ENCODE measurements at places on chromosomes 2 and 18.

GRCh38 chr2:177893880-177894279 is 178.7 kb downstream of the PDE11A start:
- no peak for DNase-seq

DNA sequence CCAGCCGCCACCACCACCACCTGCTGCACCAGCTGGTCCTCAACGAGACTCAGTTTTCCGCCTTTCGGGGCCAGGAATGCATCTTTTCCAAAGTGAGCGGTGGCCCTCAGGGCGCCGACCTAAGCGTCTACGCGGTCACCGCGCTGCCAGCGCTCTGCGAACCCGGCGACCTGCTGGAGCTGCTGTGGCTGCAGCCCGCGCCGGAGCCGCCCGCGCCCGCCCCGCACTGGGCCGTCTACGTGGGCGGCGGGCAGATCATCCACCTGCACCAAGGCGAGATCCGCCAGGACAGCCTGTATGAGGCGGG is 1.6 kb downstream of the LRATD1 start:
- DNase-seq, result no peak

GRCh38 chr2:178479758-178480226 is 465 bp upstream of the PLEKHA3 start:
- no peak for DNase-seq

DNA sequence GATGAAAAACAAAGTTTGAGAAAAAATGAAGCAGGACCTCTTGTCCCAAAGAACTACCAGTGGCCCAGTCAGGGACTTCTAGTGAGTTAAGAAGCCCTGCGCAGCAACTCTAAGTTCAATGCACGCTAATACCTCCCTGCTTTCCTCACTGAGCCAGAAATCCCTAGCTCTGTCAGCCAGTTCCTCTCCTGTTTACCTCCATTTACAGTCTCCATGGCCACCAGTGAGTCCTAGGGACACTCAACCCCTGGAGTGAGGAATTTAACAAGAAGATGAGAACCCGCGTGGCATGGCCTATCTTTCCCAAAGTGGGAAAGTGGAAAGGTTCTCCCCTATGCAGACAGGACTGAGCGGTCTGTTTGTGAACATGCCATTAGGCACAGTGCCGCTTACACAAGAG is 31.0 kb downstream of the MRPL33 start:
- DNase-seq, result no peak

GRCh38 chr2:223740679-223741078 is 96.7 kb downstream of the AP1S3 start:
- DNase-seq, result no peak

GRCh38 chr2:120279708-120280107 is 27.1 kb downstream of the RALB start:
- no peak for DNase-seq

DNA sequence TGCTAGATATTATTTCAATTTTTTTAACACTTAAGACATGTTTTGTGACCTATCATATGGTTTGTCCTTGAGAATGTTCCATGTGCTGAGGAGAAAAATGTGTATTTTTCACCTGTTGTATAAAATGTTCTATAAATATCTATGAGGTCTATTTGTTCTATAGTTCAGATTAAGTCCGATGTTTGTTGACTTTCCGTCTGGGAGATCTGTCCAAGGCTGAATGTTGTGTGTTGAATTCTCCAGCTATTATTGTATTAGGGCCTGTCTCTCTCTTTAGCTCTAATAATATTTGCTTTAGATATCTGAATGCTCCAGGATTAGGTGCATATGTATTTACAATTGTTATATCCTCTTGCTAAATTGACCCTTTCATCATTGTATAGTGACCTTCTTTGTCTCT is 144.1 kb downstream of the NYAP2 start:
- no peak for DNase-seq

DNA sequence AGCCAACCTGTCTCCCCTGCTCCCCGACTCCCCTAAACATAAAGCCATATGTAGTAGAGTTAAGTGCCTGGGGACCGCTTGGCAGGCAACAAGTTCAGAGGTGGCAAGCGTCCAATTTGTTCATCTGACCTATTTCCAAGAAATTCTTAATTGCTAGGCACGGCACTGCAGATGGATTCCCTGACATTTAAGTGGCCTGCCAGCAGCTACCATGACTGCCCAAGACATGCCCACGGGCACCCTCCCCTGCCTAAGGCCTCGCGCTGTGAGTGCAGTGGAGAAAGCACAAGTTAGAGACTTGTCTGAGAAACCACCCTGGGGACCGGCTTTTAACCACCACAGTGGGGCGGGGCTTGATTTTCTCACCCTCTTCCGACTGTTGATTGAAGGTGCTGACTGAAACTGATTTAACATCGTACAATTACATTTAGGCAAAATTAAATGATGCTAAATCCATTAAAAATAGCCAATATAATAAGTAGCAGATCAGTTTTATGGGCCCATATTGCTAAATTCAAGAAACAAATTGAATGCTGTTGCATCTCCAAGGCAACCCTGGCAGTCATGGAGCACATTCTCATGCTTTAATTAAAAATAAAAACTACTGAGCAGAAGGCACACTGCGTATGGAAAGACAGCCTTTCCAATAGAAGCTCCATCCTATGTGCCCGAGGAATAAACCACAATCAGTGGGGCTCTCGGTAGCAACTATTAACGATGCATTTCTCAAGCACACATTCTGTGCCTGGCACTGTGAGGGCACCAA is 163.6 kb upstream of the ACAA2 start:
- no peak for DNase-seq

GRCh38 chr2:107338571-107338970 is 452.6 kb upstream of the ST6GAL2 start:
- no peak for DNase-seq

DNA sequence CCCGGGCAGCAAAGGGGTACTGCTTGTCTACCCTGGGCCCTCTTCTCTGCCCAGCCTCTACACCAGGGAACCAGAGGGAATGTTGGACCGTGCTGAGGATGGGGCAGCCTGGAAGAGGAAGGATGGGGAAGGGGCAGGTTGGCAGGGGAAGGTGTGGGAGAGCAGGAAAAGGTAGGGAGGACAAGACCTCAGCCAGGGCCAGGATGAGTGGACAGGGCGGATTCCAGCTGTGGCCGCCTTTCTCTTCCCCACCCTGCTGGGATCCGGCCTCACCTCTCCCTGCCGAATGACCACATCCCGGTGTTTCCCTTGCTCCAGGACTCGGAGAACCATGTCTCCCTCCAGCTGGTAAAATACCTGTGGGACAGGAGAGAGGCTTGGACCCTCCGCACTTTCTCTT is 8.9 kb downstream of the HAAO start:
- no peak for DNase-seq

DNA sequence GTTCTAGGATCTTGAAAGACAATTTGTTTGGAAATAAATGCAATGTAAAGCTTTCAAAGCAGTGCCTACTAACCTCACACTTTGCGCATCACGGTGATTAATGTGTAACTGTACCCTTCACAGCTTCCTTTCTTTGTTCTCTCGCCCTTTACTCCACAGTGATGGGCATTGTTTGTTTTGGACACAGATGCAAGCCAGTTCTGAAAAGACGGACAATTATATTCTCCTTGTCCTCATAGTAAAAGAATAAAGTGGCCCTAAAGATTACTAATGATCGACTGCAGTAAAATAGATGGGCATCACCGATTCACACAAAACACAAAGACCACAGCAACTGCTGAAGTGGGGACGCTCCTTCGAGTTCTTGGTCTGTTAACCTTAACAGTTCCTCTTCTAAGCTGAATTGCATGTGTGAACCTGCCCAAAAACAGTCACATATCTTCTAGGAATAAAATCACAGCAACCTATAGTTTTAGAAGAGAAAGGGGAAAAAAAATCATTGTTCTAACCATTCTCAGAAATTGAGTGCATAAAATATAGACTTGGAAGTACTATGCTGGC is 7.7 kb downstream of the L3MBTL4 start:
- DNase-seq, result no peak

DNA sequence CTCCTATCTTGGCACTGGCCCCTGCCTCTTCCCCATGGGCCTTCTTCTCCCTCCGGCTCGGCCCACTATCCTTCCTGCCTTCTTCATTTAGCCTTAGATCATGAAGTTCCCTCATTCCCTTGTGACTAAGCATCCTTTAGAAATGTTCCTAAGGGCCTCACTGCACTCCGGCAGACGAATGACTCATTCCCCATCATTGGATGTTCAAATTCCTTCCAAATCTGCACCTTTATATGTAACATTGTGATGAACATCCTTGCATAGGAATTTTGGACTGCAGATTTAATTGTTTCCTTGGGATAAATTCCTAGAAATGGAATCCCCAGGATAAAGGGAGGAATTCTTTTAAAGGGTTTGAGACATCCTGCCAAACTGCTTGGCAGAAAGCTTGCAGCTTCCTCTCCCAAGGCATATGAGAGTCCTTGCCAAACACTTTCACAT is 19.0 kb downstream of the CRACDL start:
- peak; percentile 27 for DNase-seq

- peak; percentile 3 for DNase-seq
Observed at GRCh38 chr18:49094979-49095632, 144.3 kb upstream of the SMAD7 start.

DNA sequence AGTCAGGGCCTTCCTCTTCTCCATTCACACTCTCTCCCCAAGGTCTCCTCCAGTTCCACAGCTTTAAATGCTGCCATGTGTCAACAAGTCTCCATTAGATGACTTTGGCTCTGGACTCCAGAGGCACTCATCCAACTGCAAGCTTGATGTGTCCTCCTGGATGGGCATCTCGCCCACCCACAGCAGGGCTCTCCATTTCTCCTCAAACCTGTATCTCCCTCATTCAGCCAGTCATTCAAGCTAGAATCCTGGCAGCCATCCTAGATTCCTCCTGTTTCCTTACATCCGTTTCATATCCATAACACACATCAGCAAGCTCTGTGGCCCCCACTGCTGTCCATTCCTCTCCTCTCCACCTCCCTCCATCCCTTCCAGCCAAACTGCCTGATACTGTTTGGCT is 88.4 kb upstream of the AFF3 start:
- no peak for DNase-seq

DNA sequence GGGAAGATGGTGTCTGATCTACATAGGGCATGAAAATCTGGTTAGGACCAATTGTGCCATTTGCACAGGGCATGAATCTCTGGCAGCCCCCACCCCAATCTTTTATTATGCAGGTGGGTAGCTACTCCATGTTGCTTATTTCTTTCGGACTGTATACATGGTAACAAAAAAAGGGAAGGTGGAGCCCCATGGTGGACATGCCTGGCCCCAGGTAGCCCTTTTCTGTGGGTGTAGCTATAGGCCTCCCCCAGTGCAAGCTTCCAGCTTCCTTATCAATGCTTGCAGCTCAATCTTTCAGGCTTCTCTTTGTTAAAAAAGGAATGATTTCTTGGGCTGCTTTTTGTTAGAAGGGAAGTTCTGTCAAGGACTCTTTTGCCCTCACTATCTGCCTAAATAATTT is 14.3 kb upstream of the UXS1 start:
- no peak for DNase-seq

DNA sequence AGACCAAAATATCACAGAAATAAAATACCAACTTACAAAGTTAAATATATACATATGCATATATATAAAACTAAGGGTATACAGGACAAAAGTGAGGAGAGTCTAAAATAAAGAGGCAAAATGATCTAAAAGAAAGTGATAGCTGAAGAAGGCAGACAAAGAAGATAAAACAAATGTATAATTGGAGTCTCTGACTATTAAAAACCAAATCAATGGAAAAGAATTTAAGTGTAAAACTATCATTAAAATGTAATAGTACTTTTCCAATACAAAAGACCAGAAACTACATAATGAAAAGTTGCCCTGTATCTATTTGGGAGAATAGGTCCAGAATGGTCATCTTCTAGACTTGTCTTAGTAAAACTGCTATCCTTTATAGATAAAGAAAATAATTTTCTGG is 267.4 kb upstream of the KLHL14 start:
- no peak for DNase-seq

GRCh38 chr2:8510519-8510918 is 171.3 kb upstream of the ID2 start:
- no peak for DNase-seq
